NCI-H146 (cell line): ENCODE measurements at places on chromosomes 2 and 18.

DNA sequence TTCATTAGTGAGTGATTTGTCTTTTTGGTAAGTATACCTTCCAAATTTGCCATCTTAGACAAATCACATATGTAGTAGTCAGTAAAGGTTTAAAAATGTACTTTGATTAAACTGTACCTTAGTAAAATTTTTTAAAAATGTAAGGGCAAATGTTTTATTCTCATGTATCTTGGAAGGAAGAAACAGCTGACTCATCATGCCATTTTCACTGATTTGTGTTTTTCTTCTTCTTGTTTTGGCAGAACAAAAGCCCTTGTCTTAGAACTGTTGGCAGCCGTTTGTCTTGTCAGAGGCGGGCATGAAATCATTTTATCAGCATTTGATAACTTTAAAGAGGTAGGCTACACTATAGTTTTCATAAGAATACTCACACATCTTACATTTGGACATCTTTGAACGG lies 136.5 kb downstream of the PRPF40A start:
- DNase-seq, result no peak

- no peak for DNase-seq
These were observed 231.6 kb upstream of the CDH2 start for GRCh38 chr18:28408528-28408927.

GRCh38 chr2:202687276-202687675 lies 52.5 kb downstream of the FAM117B start:
- DNase-seq, result no peak

- no peak for DNase-seq
These were observed 9.3 kb downstream of the MRPL19 start for GRCh38 chr2:75655861-75656260.

GRCh38 chr2:128625421-128625820 lies 306.8 kb upstream of the HS6ST1 start:
- no peak for DNase-seq
